GM03348 (cell line): ENCODE measurements at places on chromosomes 12 and 14.

DNA sequence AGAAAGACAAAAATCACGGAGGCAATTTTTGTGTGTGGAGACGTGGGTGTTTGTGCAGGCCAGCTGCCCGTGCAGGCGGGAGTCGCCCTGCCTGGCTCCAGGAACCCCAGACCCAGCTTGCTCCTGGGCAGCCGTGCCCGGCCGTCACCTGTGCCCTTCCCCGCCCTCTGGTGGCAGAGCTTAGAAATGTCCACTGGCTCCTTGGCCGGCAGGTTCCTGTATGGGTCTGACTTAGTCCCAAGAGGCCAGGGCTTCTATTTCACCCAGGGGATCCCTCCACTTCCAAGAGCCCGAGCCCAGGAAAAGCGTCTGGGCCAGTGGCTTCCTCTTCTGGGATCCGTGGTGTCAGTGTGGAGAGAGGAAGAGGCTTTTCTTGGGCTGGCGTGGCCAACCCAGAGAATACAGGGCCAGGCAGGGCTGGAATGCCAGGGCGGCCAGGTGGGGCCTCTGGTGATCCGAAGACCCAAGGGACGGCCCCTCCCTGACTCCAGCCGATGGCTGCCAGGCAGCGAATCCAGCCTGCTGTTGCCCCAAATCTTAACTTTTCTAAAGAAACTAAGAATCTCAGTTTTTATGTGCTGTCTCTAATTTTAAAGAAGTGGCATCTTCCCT is 120.9 kb downstream of the TMEM132C start:
- no peak for DNase-seq

- DNase-seq, result no peak
These were observed 27.5 kb downstream of the MMAB start for GRCh38 chr12:109545826-109546225.

- DNase-seq, result no peak
These were observed 54.1 kb downstream of the LRP6 start for GRCh38 chr12:12212769-12213168.

DNA sequence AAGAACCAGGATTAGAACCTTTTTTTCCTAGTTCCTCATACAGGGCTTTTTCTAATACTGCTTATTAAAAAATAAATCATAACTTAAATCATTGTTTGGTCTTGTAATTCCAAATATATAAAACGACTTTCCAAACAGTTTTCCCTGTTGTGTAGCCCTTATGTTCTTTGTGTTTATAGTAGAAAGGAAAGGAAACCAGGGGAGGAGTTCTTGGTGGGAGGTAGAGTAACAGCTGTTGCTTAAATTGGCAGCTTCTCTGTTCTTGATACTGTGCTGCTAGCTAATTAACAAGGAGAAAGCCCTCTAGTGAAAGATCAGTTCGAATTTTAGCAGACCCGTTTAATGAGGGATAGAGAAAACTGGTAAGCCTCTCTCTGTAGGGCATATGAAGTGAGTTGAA is 15.0 kb downstream of the SRP54 start:
- no peak for DNase-seq

DNA sequence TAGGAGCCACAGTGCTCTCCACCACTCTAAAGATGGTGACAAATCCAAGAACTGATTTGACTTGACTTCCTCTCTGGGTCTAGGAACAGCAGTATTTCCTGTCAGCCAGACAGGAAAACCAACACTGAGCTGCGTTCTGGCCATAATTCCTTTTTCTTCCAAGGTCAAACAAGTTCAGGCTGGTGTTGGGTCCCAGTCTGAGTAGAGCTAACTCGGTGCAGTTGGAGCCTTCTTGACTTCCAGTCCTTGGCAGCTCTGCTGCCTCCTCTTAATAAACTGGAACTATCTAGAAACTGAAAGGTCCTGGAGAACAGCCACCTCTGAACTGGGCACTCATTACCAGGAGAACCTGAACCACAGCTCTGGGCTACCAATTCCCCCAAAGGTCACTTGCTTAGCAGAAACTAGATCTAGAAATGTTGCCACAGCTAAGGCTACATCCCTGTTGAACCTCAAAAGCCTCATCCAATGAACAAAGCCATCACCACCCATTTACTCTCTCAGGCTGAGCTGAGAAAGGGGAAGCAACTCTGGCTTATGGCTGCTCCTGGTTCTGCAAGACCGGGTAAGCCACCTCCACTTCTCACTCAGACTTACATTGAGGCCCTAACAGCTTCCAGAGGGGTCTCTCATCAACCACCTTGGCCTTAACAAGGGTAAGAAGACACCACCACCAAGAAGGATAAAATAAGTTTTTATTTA is 27.7 kb downstream of the MAX start:
- DNase-seq, result no peak

DNA sequence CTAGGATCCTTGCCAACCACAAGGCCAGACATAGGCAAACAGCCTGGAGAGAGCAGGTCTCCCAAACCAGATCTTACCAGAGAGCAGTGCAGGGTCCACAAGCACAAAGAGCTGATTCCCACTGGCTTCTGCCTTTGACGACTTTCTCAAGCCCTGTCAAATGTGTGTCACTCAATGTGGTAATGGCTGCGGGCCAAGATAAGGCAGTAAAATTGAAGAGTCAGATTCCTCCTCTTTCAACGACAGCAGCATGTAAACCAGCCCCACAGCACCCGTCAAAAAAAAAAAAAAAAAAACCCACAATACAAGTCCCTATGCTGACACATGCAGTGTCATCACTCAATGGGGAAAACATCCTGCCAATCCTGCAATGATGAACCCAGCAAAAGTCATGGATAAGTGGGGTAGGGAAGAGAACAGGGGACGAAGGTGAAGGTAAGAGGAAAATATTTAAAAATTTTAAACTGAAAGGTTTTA is at the start of gene STON2:
Gene STON2, minus strand, starts transcription at position 123 of the 477 bp plus-strand sequence. CDS start 1,942 bp downstream, outside the sequence.
- DNase-seq, result peak; percentile 21

GRCh38 chr12:1117970-1118563 is 127.0 kb downstream of the ERC1 start:
- DNase-seq, result peak; percentile 41
